Activated naive CD4-positive, alpha-beta T cell (primary cell): ENCODE measurements at places on chromosomes 2 and 18.

- no peak for DNase-seq
These were observed 49.4 kb upstream of the KLHL29 start for GRCh38 chr2:23335550-23335949.

DNA sequence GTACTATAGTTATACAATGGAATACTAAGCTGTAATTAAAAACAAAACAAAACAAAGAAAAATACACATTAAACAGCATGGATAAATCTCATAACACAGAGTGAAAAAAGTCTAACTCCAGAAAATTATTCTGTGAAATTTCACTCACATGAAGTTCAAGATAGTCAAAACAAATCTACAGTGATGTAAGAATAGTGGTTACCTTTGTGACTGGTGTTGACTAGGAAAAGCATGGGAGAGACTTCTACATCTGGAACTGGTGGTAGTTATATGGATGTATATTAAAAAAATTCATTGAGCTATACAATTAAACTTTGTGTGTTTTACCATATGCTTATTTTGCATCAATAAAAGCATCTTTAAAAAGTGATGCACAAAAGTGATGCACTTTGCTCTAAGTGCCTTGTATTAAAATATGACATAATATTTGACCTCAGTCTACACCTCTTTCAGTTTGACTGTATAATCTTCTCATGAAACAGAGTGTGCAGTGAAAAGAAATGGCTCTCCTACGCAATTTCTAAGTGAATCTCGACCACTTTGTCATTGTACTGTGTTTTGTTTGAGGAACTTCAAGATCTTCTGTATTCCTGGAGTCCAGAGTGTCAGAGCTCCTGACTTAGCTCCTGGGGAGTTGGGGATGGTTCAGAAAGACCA, 28.0 kb downstream of the STAT4 start:
- no peak for DNase-seq

GRCh38 chr18:66995270-66995669, 391.4 kb upstream of the CDH19 start:
- no peak for DNase-seq

DNA sequence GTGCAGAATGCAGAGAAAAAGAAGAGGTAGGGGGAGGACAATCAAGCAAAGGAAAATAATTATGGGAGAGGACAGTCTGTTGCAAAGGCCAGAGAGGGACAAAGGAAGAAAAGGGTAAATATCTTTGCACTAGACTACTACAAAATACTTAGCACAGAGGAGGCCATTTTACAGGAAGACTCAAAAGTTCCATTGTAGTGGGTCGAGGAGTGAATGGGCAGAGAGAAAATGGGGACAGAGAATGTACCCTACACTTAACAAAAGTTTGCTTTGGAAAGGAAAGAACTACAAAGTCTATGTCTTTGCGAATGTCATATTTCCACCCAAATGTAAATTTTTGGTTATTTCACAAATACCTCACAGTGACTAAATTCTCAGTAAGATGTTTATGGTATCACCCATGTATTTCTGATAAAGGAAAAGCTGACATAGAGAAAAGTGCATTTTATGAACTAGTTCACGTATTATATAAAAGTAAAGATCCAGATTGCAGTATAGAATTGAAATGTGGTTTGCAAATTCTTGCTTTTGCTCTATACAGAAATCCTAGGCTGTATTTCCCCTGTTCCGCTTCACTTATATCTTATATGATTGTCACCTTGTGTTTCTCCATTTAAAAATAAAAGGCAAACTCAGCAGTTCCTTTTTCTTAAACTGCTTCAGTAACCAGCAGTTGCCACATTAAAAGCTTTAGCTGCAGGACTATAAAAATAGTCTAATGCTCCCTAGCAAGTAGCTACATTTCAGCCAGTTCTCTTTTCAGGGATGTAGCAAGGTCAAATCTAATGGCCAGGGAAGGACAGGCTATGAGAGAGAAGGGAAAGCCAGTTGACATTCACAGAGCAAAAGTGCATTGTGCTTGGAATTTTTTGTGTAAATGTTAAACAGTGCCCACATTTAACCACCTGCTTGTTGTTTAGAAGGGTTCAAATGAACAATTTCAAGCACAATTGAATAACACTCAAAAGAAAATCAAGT, 79.7 kb upstream of the CYTIP start:
- no peak for DNase-seq

DNA sequence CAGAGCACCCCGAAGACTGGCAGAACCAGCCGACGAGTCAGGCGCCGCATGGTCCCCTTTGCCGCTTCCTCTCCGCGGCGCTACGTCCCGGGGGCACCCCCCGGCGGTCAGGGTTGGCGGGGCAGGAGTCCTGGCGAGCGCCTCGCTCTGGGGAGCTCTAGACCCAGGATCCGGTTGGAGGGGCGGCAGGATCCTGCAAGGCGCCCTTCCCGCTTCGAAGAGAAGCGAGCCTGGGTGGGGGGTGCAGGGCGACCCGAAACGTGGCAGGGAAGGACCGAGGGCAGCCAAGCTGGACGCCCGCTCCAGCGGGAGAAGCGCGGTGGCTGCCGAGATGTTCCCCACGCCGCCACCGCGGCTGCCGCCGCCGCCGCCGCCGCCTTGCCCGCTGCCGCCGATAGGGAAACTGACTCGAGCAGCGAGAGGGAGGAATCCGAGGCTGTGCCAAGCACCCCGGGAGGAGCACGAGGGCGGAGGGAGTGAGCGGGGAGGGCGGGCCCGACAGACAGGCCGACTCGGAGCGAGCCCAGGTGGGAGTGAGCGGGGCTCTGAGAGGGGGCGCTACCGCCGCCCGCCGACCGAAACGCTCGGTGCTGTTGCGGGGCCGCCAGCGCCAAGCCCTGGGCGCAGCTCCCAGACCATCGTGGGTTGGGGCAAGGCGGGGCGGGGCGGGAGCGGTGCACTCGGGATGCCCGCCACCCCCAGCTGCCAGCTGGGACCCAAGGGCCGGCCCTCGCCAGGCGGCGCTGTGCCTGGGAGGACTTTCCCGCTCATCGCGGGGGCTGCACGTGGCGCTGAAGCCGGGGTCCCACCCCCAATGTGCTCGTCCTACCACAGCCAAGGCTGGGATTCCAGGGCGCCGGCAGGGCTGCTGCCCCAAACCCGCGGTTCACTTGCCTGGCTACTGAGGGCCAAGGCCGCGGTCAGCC, at the start of gene GALNT14:
Gene GALNT14, minus strand, starts transcription at position 404 of the 926 bp plus-strand sequence. Its CDS starts 354 bp downstream, at position 50.
- no peak for DNase-seq

DNA sequence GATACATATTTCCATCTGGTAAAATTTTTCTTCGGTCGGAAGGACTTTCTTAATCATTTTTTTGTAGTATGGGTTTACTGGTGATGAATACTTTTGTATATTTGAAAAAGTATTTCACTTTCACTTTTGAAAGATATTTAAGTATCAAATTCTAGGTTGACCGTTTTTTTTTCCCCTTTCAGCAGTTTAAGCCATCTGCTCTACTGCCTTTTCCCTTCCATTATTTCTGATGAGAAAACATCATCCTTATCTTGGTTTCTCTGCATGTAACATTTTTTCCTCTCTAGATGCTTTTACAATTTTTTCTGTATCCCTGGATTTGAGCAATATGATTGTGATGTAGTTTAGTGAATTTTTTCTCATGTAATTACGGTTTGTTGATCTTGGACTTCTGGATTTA, 87.0 kb downstream of the MTX2 start:
- DNase-seq, result no peak

GRCh38 chr2:221844212-221845020, 272.3 kb upstream of the EPHA4 start:
- DNase-seq, result no peak

GRCh38 chr2:168633200-168633599, 169.2 kb upstream of the NOSTRIN start:
- DNase-seq, result no peak

- DNase-seq, result no peak
These were observed 14.1 kb downstream of the MFF start for GRCh38 chr2:227339098-227339599.

- no peak for DNase-seq
These were observed 56.4 kb downstream of the SNORC start for GRCh38 chr2:232926431-232926939.

DNA sequence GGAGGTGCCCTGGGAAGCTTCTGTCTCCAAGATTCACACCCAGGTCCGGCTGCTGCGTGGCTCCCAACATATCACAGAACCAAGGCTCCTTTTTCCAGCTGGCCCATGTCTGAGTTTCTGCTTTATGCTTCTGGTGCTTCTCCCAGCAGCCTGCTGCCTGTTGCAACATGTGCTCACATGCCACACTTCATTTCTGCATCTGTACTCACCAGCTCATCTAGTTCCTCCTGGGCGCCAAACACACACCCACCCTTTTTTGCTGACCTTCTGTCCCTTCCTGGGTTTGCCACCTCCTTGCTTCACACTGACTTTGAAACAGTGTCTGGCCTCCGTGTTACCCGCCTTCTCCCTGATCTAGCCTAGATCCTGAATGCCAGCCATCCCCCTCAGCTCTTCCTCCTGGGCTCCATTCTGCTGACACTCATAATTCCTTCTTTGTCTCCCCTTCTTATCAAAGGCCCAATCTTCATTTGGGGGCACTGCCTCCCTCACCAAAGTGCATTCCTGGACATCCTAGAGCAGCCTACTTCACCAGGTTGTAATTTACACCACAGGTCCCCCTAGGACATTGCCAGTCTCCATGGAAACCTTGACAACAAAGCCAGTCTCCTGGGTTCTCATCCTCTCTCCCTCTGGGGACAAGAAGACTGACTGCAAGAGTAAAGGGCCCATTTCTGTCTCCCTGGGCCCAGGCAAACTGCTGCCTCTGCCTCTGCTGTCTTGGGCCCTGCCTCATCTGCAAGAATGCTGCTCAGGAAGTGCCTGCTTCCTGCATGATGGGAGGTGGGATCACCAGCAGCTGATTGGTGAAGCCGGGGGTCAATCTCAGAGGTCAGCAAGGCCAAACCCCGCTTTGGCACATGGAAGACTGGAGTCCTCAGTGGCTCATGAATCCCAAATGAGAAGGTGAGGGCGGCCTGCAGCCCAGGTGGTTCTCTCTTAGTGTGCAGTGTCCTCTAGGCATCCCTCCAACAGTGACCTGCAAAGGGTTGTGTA, 13.9 kb upstream of the PROM2 start:
- DNase-seq, result no peak

DNA sequence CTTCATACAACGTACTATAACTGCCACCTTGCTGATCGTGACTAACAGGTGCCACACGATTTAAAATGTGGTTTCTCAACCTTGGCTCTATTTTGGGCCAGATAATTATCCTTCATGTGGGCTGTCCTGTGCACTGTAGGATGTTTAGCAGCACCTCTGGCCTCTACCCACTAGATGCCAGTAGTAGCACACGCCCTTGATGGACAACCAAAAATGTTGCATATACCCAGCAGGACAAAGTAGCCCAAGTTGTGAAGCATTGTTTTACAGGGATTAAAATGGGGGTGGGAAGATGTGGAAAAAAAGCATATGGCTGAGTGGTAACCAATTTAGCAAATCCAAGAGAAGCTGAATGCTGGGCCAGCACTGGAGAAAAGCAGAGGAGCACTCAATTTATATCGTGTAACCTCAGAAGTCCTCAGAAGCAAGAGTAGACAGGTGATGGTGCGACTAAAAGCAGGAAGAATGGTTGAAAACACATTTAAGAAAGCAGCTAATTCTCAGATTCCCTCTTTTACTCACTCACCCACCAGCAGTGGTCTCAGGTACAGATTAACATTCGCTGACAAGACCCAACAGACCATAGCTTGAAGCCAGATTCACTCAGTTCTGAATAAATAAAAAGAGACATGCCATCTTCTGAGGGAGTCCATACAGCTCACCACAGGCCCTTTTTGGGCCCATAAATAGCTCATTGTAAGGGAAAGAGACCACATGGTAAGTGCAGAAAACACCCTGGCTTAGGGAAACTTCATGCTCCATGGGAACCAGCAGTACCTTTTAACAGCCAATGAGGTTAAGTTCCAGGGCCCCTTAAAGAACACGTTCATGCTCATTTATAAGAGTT, 50.6 kb downstream of the RAPH1 start:
- no peak for DNase-seq

- DNase-seq, result no peak
These were observed 51.7 kb upstream of the ACVR2A start for GRCh38 chr2:147792966-147793617.

GRCh38 chr2:162487816-162488215, 143.9 kb downstream of the GCA start:
- DNase-seq, result no peak

DNA sequence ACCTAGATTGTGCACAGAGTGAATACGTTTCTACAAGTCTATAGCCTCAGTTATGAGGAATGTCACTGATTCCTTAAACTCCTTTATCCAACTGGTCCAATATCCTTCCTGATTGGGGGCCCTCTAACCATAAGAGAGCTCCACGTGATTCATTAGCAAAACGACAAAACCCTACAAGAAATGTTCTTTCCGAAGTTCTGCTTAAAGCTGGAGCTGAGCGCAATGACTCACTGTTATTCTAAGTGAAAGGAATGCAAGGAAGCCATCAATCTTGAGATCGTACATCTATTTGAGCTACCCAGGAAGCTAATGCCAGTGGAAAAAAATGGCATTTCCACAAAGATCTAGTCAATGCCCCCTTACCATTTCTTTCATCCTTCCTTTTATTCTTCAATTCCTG, 354.9 kb upstream of the CDH20 start:
- DNase-seq, result no peak

DNA sequence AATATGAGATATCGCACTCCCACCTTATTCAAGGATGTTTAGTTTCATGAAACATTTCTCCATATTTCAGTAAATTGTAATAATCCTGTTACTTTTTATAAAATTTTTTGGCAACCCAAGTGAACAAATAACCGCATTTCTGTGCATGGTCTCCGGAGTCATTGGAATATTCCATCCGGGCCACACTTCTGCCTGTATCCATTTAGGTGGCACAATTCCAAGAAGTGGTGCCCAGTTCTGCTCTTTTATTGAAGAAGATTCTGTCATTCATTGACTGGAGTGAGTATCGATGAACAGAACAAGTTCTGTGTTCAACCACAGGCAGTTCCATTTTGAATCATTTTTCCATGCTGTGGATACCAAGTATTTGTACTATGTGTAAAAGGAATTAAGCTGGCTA, 26.6 kb upstream of the ICOS start:
- DNase-seq, result no peak

DNA sequence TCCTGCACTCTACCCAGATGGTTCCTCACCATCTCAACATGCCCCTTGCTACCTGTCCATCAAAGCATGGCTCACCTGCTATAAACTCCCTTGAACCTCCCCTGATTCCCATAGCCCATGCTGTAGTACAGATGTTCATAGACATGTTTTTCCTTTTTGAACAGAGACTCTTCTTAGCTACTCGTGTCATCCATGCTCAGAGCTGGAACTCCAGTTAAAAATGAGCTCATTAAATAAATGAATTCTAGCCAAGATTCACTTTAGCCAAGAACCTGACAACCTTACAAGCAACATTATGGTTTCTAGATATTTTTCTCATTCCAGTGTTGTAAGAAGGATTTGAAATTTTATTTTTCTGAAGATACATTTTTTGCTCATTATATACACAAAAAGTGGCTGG, 65.0 kb downstream of the SCG2 start:
- DNase-seq, result no peak

- no peak for DNase-seq
These were observed 28.4 kb downstream of the FBXO48 start for GRCh38 chr2:68438455-68439303.

GRCh38 chr2:162579169-162579568, 235.2 kb downstream of the GCA start:
- DNase-seq, result no peak
